ENCODE measurements at places on chromosomes 2 and 18.

- DNase-seq = no peak
Observed at GRCh38 chr2:57177176-57177575, 869.4 kb upstream of the VRK2 start.

GRCh38 chr2:238861013-238861730 is 13.3 kb downstream of the TWIST2 start:
- no peak for DNase-seq

DNA sequence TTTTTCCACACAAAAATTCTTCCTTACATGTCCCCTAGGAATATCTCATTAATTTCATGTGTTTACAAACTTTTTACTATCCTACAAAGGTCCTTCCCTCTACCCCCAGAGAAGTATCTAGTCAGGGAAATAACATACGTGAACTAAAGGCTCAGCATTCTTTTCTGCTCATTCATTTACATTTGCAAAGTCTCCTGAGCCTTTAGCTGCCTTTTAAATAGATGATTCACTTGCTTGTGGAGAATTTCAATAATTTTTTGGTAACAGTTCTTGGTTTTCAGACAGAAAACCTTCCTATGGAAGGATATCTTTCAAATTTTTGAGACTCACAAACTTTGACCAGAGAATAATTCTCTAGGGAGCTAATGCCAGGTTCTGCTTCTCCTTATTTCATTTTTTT is 81.5 kb upstream of the RMDN2 start:
- no peak for DNase-seq

DNA sequence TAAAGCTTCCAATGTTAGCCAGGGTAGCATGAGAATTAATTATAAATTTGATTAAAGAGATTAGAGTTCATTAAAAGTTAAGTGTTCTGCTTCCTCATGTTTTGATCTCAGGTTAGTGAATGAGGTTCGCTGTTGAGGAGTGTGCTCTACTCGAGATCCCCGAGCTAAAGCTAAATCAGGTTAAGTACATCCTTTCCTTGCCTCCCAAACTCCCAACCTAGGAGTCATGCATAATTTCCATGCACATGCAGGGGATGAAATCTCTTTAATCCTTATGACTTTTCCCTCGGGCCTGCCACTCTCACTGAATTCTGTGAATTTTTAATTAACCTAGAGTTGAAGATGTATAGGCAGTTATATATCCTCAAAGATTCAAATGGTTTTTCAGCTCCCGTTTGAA is 156.1 kb upstream of the NCK2 start:
- DNase-seq = no peak

DNA sequence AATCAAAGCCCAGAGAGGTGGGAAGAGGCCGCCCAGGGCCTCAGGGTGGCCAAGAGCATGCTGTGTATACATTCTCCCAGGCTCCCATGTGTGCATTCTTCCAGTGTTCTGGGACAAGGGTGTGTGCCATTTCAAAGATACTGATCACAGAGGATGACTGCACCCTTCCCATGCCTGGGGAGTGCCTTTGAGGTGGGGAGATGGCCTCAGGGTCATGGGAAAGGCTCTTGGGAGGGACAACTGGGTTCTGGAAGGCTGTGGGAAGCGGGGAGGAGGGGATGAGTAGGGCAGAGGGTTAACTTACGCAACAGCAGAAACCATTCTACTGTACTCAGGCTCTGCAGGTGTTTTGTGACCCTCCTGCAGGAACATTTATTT is 40.9 kb downstream of the KLHL29 start:
- no peak for DNase-seq

DNA sequence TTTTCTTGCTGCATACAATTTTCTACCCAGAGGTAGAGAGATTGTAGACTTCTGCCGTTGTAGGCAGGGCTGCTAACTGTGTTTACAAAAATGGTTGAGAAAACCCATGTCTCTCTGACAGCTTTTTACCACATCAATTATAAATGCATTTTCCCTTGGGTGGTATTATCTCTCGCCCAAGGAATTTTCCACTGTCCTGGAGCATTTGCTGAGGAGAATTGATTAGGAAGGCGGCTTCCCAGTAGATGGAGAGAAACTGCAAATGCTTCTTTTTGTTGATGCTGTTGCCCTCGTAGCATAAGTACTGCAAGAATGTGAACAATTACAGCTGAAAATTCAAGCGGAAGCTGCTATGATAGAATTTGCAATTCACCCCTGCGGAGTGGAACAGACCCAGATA is 1007.7 kb upstream of the KLHL29 start:
- no peak for DNase-seq

DNA sequence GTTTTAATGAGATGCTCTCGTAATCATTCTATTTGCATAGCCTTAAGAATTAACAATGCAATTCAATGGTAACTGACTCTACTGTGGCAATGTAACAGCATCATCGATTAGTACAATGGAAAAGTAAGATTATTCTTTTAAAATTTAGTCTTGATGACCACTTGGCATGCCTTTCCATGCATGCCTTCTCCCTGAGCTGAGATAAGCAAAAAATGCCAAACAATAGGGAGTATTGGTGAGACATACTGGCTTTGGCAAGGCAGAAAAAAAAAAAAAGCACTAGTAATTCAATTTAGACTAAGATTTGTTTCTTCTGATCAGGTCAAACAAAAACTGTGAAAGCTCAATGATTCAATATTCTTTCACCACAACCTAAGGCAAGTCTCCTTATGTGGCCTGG is 110.8 kb upstream of the TRIB2 start:
- DNase-seq = no peak

GRCh38 chr2:164824872-164825271 is 16.8 kb downstream of the COBLL1 start:
- DNase-seq = no peak

All from occipital lobe (tissue), 3 donors.